ENCODE measurements at places on chromosomes 2 and 18.

GRCh38 chr2:134140251-134140661, 113.6 kb upstream of the MGAT5 start:
- no peak for DNase-seq

DNA sequence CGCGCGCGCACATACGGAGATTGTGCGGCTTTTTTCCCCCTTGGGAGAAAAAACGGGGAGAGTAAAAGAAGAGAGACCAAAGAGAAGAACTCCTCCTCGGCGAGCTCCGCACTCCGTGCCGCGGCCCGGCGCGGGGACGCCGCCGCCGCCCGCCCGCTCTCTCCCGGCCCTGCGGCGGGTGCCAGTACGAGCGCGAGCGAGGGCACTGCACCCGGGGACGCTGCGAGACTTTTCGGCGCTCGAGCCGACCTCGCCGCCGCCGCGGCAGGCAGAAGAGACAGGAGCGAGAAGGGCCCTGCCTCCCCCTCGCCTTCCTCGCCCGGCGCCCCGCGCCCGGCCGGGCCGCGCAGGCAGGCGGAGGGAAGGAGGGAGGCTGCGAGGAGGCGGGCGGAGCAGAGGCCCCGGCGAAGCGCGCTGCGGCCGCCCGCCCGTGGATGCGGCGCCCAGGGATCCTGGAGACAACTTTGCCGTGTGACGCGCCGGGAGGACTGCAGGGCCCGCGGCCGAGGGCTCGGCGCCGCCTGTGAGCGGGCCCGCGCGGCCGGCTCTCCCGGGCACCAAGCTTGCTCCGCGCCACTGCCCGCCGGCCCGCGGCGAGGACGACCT, 857 bp upstream of the INHBB start:
- no peak for DNase-seq

GRCh38 chr2:179251870-179252269, 12.8 kb downstream of the SESTD1 start:
- no peak for DNase-seq

DNA sequence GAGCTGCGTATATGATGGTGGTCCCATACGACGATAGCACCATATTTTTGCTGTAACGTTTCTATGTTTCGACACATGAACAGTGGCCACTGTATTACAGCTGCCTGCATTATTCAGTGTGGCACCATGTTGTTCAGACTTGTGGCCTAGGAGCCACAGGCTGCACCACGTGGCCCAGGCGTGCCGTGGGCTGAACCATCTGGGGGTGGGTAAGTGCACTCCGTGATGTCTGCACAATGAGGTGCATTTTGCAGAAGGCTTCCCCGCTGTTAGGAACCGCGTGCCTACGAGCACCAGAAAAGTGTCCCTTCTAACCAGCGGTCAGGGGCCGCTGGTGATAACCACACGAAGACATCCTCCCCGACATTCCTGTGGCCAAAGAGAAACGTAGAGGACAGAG, 433.7 kb upstream of the MYT1L start:
- no peak for DNase-seq

All from NCI-H1930 (cell line).